Fibroblast of skin of right quadriceps (primary cell): ENCODE measurements at places on chromosomes 6 and 20.

DNA sequence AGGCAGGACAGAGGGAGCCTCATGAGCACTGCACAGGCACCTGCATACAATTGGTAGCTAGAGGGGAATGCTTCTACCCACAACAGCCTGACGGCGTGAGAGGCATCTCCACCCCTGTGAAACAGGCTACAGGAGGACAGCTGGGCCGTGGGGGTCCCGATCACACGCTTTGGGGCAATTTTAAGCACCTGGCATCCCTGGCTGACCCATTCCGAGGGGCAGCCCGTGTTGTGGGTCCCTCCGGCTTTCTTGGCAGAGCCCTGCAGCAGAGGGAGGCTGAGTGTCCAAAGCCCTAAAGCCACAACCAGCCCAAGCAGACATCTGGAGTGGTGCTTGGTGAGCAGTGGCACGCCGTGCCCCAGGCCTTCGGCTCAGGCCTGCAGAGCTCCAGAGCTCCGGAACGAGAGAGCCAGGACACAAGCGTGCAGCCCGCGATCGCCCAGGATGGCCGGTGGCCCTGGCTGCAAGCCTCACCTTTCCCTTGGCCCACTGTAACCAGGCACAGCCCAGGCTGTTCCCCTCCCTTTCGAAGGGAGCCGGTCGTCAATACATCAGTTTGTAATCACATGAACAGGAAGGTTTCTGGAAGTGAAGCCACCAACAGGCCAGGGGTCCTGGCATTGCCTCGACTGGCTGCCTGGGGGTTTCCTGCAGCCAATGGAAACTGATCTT, 81.4 kb downstream of the DLL1 start:
- no peak for DNase-seq

DNA sequence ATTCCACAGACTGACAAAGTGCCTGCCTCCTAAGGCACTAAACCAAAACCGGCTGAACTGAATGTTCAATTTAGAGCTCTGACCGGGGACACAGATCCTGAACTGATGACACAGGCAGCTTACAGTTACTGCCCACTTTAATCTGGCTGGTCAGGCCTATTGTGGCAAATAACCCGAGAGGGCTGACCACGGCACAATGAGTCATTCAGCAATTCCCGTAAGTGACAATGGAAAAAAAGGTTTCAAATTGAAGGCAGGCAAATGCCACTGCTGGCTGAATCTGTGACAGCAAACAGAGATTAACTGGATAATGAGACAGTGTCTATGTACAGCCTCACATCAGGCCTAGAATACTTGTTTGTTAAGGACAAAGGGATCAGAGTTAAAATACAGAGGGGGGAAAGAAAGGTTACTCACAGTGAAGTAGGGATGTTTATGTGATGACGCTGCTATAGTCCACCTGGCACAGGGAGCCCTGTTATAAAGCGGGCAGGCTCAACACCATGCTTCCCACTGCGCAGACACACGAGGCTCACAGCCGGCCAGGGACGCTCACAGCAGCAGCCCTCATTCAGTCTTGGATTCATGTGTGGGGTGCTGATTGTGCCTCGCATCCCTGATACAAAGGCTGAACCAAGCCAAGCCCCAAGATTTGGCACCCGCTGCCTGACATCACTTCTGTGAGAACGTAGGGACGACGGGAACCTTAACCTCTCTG, 54.4 kb downstream of the RTN4IP1 start:
- peak; percentile 62 for DNase-seq

- DNase-seq = no peak
Observed at GRCh38 chr6:90297867-90298381, 1.3 kb upstream of the BACH2 start.

DNA sequence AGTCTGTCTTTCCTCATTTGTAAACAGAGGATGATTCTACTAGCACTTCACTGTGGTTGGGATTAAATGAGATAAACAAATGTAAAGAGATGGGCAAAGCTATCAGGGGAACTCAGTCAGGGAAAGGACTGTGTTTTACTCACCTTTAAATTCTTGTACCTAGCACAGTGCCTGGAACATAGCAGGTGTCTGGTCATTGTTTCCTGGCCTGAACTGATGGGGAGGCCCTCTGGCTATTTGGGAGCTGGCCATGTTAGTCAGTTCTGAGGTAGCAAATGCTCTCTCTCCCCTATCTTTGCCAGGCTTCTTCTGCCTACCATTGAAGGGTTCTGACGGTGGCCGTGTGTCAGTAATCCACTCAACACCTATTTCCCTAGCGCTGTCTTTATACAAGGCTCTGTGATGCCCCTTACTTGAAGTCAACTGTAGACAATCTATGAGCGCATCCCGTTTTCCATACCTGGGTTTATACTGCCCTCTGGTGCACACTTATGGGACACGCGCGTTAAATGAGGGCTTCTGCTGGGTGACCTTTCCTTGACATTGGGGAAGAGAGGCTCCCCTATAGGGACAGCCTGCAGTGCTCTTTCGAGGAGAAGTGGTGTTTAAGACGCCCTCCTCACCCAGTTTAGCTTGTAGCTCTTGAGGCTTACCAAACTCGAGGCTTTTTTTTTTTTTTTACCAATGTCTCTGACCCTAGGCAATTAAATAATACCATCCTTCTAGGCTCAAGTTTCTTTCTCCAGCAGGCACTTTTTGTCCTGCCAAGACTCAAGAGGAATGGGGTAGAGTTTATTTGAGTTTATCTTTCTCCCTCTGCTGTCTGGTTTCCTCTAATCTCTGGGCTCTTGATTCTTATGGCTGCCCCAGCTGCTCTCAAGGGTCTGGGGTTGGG, 4.0 kb upstream of the SPATS1 start:
- peak; percentile 53 for DNase-seq

- no peak for DNase-seq
Observed at GRCh38 chr6:18045507-18045906, 58.1 kb upstream of the KIF13A start.

- no peak for DNase-seq
Observed at GRCh38 chr20:24254480-24254879, 214.9 kb upstream of the SYNDIG1 start.

DNA sequence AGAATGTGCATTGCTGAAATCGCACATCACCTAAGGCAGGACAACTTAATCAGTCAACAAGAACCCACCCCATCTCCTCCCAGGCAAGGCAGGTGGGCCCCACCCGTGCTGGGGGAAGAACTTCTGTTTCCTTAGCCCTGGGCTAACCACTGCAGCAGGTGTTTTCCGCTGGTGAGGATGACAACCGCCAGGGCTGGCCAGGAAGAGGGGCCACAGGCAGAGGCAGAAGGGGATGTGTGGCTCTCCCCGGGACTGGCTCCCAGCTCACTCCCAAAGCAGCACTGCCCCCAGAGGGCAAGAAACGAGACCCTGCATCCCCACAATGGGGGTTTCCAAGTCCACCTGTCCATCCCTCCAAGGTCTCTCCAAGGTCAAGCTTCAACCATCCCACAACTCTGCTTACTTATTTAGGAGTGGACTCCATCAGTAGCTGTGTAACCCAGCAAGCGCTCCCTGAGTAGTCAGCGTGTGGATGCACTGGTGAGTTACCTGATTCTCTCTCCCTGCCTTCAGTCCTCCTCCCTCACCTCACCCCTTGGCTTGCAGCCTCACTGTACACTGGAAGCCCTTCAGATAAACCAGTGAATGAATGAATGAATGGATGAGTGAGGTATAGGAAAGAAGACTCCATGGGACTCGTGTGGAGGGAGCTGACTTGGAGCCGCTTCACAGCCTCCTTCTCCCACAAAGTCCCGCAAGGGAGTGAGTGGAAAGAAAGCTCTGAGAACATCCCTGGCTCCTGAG, 168.2 kb upstream of the CST7 start:
- no peak for DNase-seq

DNA sequence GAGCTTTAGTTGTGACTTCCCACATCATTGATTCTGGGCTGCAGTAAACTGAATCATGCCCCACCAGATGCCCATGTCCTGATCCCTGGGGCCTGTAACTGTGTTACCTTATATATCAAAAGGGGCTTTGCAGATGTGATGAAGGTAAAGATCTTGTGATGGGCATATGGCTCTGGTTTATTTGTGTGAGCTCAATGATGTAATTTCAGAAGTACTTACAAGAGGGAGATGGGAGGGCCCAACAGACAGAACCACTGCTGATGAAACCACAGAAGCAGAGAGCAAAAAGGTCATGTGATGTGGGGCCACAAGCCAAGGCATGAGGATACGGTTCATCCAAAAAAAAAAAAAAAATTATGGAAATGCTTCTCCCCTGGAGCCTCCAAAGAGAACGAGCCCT, 118.7 kb downstream of the TOX2 start:
- peak; percentile 50 for DNase-seq

DNA sequence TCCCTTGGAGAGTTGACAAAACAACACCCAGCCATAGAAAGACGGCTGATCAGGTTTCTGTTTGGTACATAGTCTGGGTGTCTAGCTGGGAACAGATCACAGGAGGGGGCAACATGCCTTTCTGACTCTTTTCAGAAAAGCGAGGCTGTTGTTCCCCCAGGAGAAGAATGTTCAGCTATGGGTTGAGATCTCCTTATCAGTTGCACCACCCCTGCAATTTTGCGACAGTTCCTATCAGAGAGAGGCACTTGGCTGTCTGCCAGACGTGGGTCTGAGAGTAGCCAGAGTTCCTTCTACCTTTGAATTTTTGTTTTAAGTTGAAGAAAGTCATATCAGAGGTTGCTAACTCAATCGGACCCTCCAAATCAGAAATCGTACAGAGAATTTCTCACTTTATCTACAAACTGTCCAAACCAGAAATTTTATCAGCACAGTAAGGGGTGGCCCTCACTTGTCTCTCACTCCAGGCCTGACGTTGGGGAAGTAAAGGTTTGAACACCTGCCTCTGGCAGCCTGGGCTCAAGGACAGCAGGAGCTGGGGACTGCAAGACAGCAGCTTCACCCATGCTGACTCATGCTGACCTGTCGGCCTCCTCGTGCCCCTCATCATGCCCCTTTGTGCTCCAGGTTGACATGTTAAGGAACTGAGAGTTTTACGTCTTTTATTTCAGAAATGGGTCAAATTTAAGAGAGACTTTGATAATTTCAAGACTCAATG, 42.3 kb downstream of the TMC2 start:
- DNase-seq = no peak

- no peak for DNase-seq
Observed at GRCh38 chr20:2261046-2261485, 34.7 kb upstream of the TGM3 start.

DNA sequence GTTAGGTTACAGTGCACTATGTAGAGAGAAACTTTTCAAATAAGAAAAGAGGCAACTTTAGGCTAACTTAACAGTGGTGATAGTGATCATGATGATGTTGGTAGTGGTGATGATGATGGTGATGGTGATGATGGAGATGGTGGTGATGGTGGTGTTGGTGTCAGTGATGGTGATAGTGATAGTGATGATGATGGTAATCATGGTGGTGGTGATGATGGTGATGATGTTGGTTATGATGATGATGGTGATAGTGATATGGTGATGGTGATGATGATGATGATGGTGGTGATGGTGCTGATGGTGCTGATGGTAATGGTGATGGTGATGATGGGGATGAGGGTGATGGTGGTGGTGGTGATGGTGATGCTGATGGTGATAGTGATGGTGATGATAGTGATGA, 107.4 kb downstream of the DLL1 start:
- no peak for DNase-seq

GRCh38 chr20:34302723-34303533, at the start of gene AHCY:
AHCY (minus strand) TSS chr20:34303355; CDS start chr20:34303270, 85 bp downstream.
- DNase-seq = peak; percentile 96

- DNase-seq = peak; percentile 82
Observed at GRCh38 chr6:33314515-33314942, 651 bp upstream of the TAPBP start.

GRCh38 chr6:1761477-1761877, 151.8 kb downstream of the FOXC1 start:
- no peak for DNase-seq

- no peak for DNase-seq
Observed at GRCh38 chr6:9455864-9456658, 958.8 kb downstream of the TFAP2A start.

GRCh38 chr6:158487495-158487894, 72.4 kb upstream of the TMEM181 start:
- DNase-seq = peak; percentile 48

DNA sequence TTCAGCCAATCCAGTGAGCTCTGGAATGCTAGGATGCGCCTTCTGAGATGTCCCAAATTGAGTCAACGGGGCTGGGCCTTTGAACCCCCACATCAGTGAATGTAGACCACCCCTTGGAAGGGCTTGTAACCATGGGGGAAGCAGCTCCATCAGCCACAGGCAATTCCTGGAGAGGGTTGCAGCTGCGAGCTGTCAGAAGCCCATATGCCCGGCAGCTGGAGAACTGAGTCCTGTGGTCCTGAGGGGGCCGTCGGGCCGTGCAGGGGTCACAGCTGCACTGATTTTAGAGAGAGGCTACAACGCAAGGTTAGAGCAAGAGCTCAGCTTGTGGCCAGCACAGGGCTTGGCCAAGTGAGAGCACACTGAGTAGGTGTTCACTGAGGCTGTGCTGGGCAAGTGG, 121.3 kb downstream of the TOX2 start:
- DNase-seq = no peak

DNA sequence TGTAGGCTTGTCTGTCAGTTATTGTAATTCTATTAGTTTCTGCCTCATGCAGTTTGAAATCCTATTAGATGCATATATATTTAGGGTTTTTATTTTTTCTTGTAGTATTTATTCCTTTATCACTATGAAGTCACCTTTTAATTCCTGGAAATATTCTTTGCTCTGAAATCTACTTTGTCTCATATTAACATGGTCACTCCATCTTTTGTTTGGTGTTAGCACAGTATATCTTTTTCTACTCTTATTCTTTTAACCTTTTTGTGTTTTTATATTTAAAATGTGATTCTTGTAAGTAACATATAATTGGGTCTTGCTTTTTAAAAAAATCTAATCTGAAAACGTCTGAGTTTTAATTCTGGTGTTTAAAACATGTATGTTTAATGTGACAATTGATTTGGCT, 121.6 kb downstream of the GJA10 start:
- DNase-seq = no peak

- DNase-seq = no peak
Observed at GRCh38 chr6:150261997-150262697, 106.7 kb upstream of the IYD start.

- DNase-seq = no peak
Observed at GRCh38 chr20:41657655-41658054, 39.5 kb upstream of the CHD6 start.

DNA sequence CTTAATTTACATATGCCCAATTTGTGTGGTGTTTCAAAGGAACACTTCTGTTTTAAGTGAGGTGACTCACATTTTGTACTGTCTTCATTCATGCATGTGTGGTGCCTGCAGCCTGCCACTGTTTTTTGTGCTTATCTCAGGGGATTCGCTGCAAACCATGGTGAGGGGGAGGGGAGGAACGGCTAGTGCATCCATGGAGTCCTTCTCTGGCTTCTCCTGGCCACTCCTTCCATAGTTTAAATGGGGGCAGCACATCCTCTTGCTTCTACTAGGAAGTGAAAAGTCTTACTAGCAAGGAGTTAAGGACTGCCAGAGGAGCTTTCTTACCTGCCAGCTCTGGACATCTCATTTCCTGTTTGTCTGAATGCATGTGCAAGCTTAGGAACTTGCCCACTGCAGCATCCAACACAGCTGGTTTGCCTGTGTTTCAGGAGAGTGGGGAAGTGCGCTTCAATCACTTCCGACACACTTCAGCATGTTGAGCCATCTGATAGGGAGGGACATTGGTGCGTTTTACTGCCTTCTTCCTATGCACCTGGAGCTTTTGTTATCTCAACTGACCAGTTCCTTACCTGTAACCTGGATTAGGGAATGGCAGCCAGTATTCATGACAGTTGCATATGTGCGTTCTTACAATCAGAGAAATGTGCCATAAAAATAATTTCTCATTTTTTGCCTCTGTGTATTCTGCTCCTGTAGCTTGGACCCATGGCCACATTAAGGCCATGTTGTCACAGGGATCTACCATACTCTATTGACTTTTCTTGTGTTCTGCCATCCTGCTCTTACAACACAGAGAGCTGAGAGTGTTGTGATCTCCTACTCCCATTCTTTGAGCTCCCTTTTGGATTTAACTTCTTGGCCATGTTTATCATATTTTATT, 211.3 kb downstream of the ARID1B start:
- DNase-seq = peak; percentile 31
